ENCODE measurements at places on chromosomes 3 and 15.

DNA sequence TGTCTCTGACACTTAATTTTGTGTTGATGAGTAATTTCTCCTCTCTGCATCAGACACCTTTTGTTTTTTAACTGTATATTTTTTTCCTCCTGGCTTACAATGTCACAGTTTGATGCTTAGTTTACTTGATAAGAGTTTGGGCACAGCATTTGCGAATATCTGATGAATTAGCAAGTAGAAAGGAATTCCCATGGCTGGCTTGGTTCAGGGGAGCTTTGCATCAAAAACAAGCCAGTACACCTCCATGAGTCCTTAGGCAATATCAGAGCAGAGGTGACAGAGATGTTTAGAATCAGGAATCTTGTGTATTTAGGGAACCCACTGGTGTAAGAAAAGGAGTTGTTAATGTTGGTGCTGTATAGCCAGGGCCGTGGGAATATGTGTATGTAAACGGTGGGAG lies 9.3 kb downstream of the ARHGEF26 start:
- no peak for DNase-seq

- no peak for DNase-seq
Observed at GRCh38 chr15:91694131-91694830, 159.2 kb upstream of the SLCO3A1 start.

DNA sequence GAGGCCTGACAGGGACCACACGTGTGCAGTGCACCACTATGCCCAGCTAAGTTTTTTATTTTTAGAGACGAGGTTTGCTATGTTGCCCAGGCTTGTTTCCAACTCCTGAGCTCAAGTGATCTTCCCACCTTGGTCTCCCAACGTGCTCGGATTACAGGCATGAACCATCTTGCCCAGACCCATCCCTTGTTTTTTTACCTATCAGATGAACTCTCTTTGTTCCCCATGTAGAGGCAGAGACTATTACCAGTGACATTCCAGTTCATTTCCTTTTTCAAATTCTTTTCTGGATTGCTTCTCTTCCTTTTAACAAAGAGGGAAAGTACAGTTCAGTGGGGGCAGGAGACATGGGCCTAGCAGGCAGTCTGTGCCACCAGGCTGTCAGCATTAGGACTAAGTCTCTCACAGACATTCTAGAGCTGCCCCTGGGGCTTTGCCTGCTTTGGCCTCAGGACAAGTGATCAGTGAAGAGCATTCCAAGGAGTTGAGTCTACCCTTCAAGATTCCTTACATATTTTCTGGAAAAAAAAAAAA lies 103.5 kb upstream of the SLC7A14 start:
- no peak for DNase-seq

- no peak for DNase-seq
Observed at GRCh38 chr3:1447452-1447851, 354.6 kb downstream of the CNTN6 start.

DNA sequence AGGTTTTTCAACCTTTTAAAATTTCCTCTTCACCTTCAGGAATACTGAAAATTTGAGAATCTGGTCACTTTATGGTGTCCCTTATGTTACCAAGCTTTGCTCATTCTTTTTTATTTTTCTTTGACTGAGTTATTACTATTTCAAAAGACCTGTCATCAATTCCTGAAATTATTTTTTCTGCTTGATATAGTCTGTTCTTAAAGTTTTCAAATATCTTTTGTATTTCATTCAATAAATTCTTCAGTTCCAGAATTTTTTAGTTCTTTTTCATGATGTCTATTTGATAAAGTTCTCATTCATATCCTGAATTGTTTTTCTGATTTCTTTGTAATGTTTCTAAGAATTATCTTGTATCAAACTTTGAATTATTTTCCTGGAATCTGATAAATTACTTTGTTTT lies 63.9 kb downstream of the UQCC5 start:
- DNase-seq = no peak

GRCh38 chr15:34892963-34893591 lies 76.5 kb downstream of the AQR start:
- DNase-seq = no peak

GRCh38 chr15:25059698-25060471 lies 105.1 kb downstream of the SNRPN start:
- DNase-seq = no peak

DNA sequence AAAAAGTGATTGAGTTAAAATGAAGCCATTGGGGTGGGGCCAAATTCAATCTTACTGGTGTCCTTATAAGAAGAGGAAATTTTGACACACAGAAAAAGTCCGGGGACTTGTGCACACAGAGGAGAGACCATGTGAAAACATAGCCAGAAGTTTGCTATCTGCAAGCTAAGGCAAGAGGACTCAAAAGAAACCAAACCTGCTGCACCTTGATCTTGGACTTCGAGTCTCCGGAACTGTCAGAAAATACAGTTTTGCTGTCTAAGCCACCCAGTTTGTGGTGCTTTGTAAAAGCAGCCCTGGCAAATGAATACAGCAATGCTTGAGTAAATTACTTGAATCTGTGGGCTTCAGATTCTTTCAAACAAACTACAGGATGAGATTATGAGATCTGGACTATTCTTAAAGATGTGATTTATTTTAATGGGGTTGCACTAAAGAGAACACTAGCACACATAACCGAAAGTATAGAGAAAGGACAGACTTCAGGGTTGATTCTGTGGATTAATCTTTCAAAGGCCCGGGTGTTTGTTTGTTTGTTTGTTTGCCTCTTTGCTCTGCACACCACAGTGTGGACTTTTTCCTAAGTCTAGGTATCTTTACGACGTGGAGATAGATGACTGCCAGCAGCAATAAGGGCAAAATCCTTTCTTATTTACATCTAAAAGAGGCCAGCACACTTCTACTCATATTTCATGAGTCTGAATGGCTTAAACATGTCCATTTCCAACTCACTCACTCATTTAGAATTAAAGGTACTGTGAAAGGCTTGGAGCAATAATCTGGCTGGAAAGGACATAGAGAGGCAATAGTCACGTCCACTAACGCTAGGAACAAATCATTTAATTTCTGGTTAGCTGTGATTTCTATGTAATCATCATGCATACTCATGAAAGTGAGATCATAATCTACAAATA lies 53.9 kb upstream of the SSR3 start:
- no peak for DNase-seq

DNA sequence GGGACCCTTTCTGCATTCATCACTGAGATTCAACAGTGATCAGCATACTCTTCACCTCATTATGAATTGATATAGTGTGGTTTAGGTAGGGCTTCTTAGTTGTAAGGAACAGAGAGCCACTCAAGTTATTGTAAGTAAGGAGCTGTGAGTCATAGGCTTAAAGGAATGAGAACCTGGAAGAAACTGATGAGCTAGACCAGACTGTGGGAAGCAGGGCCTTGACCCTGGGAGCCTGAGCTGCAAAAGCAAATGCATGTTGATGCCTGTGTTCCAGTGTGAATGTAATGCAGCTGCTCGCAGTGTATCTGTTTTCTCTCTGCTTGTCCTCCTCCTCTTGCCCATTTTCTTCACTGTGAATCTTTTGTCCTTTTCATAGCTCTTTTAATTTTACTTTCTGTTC lies 13.6 kb downstream of the ZKSCAN7 start:
- no peak for DNase-seq

GRCh38 chr15:41334293-41335120 lies 1.8 kb downstream of the NUSAP1 start:
- no peak for DNase-seq

- DNase-seq = no peak
Observed at GRCh38 chr3:114437897-114438296, 144.1 kb downstream of the TIGIT start.

GRCh38 chr15:74414603-74415338 lies 19.0 kb downstream of the SEMA7A start:
- DNase-seq = no peak

DNA sequence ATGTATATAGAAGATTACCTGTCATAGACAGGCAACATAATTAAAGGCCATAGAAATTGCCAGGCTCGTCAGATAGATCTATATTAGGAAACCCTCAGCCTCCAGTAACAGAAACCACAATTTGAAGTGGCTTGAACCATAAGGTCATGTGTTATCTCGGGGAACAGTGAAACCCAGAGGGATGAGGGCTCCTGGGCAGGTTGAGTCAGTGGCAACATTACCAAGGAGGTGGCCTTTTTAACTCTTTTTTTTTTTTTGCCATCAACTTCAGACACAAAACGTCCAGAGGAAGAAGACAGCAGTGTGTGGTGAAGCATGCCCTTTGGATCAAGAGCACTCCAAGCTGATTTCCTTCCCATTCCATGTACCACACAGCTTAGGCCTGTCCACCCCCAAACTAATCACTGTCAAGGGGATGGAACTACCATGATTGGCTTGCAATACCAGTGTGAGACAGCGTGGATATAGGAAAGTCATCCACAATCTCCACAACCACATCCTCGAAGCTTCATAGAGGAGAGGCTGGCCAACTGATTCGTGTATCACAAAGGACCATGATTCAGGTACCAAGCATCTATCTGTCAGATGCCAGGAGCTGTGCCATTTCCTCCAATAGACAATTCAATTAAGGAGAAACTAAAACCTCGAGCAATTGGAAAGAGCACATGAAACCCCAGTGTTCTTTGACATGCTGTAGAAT lies 999 bp upstream of the KIF7 start:
- DNase-seq = no peak

DNA sequence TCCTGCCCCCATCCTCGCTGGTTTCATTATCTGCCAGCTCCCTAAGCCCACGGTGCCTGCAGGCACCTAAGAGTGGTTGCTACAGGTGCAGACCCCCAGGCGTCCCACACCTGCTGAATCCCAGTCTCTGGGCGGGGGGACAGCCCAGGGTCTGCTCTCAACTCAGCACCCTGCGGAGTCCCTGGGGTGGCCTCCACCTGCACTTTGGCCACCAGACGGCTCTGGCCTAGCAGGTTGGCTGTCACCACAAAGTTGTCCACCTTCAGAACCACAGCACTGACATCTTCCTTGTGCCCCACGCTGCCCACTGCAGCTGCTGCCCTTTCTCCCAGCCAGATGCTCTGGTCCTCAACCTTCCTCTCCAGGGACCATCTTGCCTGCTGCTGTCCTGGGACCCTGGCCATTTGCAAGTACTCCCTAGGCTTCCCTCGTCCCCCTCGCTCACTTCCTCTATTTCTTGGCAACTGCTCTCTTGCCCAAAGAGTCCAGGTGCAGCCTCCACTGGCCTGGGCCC lies 34.9 kb upstream of the SNRPA1 start:
- DNase-seq = no peak

DNA sequence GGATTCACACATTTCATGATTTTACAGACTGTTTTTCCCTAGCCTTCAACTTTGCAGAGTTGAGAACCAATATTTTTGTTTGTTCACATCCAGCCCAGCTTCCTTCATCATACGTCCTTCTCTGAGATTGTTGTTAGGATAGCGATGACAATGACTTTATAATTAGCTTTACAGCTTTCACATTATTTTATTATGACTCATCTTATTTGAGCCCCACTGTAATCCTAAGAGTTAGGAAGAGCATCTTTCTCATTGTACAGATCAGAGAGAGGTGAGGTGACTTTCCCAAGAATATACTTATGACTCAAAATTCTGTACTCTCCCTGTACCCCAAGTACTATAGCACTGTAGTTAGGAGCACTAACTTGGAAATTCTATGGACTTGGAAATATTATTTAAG lies 156.1 kb downstream of the ALDH1A2 start:
- DNase-seq = no peak

GRCh38 chr3:191393146-191393545 lies 62.8 kb upstream of the UTS2B start:
- DNase-seq = no peak

DNA sequence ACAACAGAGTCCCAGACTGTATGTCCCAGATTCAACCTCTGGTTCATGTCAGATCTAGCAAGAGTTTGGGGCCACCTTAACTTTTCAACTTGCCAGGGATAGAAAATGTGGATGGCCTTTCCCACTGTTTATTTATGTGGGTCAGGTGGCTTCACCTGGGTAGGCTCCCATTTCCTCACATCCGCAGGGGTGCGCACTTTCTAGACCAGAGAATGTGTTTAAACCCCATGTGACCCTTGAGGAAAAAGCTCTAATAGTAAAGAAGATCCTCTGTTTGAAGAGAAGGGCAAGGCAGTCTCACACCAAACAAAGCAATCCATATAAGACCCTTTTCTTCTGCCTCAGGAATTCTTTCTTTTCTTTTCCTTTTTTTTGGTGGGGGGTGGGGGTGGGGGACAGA lies 167.2 kb upstream of the TSC22D2 start:
- DNase-seq = no peak

DNA sequence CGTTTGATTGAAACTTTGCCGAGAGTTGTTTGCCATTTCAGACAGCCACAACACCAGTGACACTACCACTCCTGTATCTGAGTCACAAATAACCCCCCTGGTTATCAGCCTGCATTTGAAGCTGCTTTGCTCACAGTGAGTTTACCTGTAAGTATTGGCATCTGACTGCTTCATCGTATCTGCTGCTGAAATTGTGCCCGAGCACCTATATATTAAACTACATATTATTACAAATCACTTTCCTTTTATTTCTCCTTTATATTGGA lies 39.2 kb upstream of the SPSB4 start:
- DNase-seq = no peak

- no peak for DNase-seq
Observed at GRCh38 chr15:45780352-45780751, 145.5 kb downstream of the SQOR start.

DNA sequence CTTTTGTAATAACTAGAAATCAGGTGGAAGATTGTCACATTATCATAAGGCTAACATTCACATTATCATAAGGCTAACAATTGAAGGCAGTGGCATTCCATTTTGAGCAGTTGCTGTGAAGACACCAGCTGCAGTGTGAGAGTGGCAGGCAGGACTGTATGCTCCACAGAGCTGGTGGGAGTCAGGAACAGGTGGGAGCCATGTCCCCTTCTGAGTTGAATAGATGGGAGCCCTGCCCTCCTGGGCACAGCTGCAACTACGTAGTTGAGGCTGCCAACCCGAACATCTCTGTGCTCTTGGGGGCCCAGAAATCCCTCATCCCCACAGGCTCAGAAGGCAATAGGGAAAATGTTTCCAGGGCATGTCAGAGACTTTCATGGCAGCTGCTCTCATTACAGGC lies 1627.6 kb downstream of the SI start:
- DNase-seq = no peak

DNA sequence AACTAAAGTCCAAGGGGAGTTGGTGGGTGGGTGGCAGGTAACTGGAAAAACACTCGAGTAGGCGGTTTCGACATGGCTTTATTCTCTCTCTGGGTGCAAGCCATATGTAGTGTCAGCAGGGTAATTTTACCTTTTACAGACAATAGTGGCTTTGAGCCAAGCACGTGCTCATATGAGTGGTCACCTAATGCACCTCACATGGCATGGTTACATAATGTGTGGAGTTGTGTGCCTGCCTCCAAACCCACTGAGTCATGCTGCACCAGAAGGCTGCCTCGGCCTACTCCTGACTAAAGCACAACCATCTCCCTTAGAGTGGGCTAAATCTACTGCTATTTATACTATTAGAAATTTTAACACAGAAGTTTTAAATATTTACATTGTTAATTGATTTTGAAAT lies 16.5 kb downstream of the CCRL2 start:
- no peak for DNase-seq

DNA sequence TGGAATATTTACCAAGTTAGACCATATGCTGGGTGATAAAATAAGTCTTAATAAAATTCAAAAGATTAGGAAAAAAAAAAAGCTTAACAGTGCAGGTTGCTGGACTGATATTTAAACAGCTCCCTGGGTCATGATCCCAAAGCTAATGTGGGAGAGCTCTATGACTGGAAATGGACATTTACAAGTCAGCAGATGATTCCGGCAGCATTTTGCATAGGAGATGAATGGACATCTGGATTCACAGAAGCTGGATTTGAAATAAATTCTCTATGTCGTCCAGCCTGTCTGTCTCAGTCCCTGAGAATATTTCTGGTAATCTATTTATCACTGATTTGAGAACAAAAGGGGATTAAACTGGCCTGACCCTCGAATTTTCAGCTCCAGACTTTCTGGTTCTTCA lies 52.3 kb upstream of the KLHL25 start:
- no peak for DNase-seq

- DNase-seq = no peak
Observed at GRCh38 chr15:55977231-55977630, 16.2 kb downstream of the NEDD4 start.

Measured in nucleus accumbens (tissue), 56 donors.